ENCODE measurements at places on chromosomes 2 and 18. TPM values are rescaled to one million over a fixed set of nuclear protein-coding genes. Genes with fewer than 3 reads are reported as not detected.

The SLC23A3 gene
- 2.4 TPM for polyA plus RNA-seq

The ADRA2B gene
- polyA plus RNA-seq: 0.02 TPM

The SIGLEC15 gene
- 0.10 TPM for polyA plus RNA-seq

The PER2 gene
- polyA plus RNA-seq: 2.0 TPM

The NYAP2 gene
- polyA plus RNA-seq: not detected

The TAF4B gene
- 5.9 TPM for polyA plus RNA-seq

The SOX11 gene
- polyA plus RNA-seq: not detected

The DYNAP gene
- polyA plus RNA-seq: 0.07 TPM

GRCh38 chr2:105220604-105221003 is 20.9 kb upstream of the GPR45 start:
- no peak for DNase-seq

- DNase-seq: no peak
Observed at GRCh38 chr18:22847867-22848451, 85.2 kb upstream of the RBBP8 start.

- DNase-seq: no peak
Observed at GRCh38 chr2:191318729-191319078, 73.5 kb downstream of the MYO1B start.

DNA sequence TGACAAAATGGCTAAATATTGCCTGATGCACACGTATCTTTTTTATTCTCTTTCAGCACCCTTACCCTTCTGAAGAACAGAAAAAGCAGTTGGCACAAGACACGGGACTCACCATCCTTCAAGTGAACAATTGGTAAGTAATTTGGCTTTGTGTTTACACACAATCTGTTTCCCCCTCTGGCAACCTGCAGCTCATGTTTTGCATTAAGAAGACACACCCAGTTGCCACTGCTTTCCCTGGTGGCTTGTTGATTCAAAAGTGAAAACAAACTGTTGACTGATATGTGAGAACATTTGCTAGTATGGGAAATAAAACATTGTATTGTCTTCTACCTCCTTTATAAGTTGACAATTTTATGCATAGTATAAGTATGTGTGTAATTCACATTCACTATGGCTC is 113.0 kb downstream of the MEIS1 start:
- no peak for DNase-seq

DNA sequence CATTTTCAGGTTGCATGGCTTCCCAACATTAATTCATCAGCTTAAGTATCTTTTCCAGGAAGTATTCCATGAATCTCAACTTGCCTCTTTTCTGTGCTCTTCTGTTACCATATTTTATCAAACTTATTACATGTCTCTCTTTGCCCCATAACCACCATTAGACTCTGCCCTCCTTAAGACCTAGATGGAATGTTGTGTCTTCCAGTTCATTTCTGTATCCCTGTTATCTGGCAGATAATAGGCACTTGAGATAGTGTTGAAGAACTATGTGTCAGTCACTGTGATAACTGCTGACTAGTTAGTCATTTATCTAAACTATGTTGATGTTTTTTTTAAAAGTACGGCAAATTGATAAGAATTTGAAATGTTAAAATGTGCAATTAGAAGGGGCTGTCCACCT is 41.8 kb downstream of the GLS start:
- DNase-seq: no peak

- no peak for DNase-seq
Observed at GRCh38 chr2:3642521-3643215, 15.3 kb upstream of the ALLC start.

- no peak for DNase-seq
Observed at GRCh38 chr2:217790195-217790594, 212.6 kb downstream of the TNS1 start.

DNA sequence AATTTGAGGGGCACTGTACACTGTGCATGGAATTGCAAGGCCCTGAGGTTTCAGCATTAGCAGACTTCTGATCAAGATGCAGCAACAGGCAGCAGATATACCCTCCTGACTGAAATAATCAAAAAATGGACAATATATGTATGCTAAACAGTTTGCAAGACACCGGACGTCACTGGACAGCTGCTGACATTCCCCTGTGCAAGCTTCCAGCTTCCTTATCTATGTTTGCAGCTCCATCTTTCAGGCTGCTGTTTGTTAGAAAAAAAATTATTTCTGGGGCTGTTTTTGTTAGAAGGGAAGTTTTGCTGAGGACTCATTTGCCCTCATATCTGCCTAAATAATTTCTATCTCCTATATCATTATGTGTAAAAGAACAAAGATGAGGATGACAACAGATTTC is 179.5 kb upstream of the BCL2L11 start:
- no peak for DNase-seq

GRCh38 chr2:190333928-190334327 is 9.5 kb upstream of the INPP1 start:
- no peak for DNase-seq

DNA sequence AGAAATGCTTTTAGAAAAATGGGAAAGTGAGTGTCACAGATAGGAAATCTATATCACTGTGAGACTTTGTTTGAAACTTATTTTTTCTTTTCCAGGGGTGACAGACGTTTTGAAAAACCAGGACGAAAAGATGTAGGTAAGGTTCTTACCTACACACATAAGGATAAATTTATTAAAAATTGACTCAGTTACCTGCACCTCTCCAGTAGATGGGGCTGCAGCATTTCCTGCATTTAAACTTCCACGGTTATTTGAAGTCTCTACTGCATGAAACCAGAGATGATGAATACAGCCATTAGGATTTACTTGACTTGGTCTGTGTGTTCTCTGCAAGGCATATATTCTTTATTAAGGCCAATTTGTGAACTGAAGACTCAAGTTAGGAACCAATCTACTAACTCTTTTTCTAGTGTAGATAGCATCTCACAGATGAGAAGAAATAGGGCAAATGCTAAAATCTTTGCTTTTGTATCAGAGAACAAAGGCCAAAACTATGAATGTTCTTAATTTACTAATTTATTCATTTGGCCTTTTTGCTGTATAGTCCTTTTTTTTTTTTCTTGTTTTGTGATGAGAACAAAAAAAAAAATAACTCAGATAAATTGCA is 15.0 kb downstream of the KCNJ13 start:
- no peak for DNase-seq

GRCh38 chr2:170817093-170818035 is 677 bp downstream of the GAD1 start:
- no peak for DNase-seq

- DNase-seq: no peak
Observed at GRCh38 chr2:218404351-218405085, 4.8 kb downstream of the CTDSP1 start.

DNA sequence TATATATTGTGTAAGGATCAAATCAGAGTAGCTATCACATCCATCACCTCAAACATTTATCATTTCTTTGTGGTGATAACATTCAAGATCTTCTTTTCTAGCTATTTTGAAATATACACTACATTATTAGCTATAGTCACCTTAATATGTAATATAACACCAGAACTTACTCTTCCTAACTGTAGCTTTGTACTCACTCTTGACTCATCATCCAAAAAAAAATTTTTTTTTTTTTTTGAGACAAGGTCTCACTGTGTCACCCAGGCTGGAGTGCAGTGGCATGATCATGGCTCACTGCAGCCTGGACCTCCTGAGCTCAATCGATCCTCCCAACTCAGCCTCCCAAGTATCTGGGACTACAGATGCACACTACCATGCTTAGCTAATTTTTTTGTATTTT is 153.3 kb downstream of the EML6 start:
- DNase-seq: no peak

DNA sequence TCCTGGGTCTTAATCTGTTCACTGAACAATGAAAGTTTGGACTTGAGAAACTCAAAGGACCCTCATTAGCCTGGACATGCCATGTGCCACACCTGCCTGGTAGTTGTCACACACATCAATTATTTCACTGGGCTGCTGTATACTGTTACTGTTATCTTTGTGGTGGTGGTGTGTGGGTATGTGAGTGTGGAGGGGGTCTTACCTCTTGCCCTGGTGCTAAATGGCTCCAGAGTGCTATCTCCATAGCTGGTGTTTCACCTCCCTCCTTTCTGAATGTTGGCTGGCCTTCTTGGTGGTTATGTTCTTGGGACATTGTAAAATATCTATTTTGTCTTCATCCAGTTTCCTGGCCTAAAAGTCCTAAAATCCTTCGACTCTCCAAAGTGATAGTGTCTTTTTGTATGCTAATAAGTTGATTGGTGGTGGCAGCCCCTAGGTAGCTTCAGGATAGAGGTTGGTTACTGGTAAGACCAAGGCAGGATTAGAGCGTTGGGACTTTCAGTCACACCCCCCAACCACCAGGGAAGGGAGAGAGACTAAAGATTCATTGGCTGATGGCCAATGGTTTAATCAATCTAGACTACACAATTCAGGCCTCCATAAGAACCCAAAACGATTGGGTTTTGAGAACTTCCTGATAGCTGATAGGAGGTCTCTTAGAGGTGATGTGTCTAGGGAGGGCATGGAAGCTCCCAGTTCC is 328.1 kb downstream of the MYCN start:
- DNase-seq: no peak

DNA sequence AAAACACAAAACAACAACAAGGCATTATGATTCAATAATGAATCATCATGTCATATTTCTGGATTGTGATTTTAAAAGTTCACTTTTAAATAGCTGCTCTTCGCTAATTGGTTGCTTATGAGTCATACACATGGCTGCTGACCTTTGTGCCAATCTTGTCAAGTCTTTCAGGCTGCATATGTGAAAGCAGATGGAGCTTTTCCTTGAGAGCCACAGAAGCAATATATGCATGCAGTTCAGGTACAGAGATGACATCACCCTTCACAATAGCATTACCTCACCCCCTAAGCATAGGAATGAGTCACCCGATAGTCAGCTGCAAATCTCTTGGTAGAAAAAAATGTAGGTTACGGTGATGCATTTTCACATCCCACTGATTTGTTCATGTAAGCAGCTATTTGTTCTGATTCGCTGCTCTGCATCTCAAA is 27.2 kb downstream of the EIF2AK3 start:
- DNase-seq: peak; percentile 98

GRCh38 chr2:219675221-219675620 is 47.8 kb downstream of the SLC4A3 start:
- no peak for DNase-seq

- DNase-seq: no peak
Observed at GRCh38 chr2:168798076-168798887, 4.2 kb upstream of the NOSTRIN start.

DNA sequence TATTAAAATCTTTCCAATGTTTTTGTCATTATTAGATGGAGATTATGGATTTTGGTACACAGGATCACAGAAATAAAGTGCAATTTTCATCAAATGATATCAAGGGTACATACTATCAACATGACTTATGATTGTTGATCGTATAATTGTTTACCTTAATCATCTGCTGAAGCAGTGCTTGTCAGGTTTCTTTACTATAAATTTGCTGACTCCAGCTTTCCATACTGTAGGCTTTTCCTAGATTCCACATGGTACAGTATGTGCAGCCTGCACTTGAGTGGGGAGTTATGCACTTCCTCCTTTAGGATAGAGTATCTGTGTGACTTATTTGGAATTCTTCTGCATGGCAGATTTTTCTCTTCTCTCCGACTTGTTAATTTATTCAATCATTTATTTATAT is 187.6 kb upstream of the DPP10 start:
- no peak for DNase-seq

- DNase-seq: no peak
Observed at GRCh38 chr2:211930331-211930730, 608.3 kb downstream of the ERBB4 start.

- DNase-seq: no peak
Observed at GRCh38 chr2:74554820-74555531, 456 bp downstream of the DOK1 start.
